ENCODE measurements at places on chromosomes 11 and 22.

- no peak for DNase-seq
Observed at GRCh38 chr11:40287916-40288803, 1171.3 kb downstream of the LRRC4C start.

DNA sequence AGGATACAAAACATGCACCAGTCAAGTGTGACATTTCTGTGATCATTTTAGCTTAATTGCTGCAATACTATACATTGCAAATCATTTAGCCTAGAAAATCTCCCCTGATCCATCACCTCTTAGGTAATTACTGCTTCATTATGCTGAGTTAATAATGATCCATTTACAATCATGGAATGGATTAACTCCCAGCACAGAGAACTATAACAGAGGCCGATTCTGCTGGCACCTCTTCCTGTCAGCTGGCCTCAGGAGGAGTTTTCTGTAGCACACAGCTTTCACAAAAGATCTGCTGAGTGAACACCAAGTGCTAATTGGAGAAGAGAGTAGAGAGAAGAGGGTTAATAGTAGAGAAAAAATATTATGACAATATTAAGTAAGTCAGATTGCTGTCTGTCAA, 591.8 kb upstream of the KIRREL3 start:
- DNase-seq = no peak

DNA sequence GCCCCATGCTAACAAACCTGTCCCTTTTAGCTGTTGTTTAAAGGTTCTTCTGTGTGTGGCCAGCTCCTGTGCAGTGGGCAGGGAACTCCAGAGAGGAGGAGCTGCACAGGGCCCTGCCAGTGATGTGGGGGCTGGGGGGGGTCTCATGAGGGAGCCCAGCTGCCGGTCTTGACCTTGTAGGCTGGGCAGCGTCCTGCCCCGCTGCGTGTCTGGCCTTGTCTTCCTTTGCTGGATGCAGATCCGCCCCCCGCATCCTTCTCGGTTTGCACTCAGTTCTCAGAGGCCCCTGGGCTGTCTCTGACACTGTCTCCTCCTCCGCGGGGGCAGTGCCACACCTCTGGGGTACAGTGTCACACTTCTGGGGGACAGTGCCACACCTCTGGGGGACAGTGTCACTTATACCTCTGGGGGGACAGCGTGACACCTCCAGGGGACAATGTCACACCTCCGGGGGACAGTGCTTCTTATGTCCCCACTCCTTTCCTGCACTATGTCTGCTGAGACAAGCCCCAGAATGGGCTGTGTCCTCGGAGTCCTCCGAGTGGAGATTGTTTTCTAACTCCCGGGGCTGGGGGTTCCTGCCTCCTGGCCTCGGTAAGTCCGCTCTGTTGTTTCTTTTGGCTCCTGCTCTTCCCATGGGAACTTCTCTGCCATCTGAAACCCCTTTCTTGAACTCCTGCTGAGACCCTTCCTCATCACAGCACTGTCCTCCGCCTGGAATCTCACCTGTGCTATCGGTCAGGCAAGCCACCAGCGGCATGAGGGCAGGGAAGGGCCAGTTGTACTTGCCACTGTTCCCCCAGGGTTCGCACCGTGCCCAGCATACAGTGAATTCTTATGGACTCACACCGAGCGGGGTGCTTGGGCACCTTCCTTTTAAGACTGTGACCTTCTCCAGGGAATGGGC, 788.3 kb downstream of the TBC1D22A start:
- no peak for DNase-seq

DNA sequence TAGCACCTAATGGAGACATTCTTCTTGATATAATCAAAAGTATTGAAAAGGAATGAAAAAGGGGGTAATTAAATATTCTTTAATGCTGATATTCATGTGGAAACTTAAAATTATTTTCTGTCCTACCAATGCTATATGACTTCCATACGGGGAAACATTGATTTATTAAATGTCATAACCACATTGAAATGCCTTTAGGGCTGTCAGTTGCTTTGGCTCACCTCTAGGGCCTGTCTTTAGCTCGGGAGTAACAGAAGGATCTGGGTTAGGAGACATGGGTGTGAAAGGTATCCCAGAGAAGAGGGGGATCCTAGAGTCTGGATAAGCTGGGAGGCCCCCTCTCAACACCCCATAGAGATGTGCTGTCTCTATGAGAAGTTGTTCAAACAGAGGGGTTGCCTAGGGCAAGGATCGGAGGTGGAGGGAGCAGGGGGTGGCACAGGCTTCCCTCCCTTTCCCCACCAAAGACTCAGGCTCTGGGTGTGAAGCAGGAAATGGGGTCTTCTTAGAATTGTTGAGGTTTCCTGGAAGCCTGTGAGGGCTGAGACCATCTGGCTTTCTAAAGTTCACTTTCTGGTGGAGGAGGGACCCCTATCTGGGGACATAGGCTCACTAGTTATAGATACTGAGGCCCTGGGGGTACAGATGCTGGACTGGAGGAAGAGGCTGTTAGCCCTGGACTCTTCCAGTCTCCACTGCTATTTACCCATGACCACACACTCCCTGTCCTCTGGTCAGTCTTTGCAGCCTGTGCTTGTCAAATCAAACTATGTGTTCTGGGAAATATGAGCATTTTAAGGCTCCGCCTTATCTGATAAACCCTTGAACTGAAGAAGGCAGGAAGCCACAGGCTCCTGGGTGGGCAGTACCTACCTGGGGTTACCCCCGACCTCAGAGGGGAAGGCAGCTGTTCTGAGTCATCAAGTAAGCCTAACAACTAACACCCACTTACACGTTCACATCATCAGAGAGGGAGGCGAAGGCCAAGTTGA, 55.8 kb upstream of the RRAS2 start:
- no peak for DNase-seq

DNA sequence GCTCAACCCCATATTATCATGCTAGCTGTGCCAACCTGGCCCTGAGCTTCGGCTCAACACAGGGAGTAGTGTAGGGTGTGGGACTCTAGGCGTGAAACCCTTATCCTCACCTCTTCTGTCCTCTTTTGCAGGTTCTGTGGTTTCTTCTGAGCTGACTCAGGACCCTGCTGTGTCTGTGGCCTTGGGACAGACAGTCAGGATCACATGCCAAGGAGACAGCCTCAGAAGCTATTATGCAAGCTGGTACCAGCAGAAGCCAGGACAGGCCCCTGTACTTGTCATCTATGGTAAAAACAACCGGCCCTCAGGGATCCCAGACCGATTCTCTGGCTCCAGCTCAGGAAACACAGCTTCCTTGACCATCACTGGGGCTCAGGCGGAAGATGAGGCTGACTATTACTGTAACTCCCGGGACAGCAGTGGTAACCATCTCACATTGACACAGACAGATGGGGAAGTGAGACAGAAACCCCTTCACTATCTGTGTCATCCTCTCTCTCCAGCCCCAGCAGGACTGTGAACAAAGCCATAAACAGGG, 76.4 kb downstream of the GGTLC2 start:
- DNase-seq = no peak

Data from HEK293T (cell line).